Activated T-cell treated with anti-CD3 and anti-CD28 coated beads, Interleukin-2, amount 50 U/mL, for 4 hours (primary cell): ENCODE measurements at places on chromosomes 3 and 15. TPM values are rescaled to one million over a fixed set of nuclear protein-coding genes. Genes with fewer than 3 reads are reported as not detected.

Gene RFT1
- total RNA-seq: 44.3 TPM

Gene SNTN
- not detected for total RNA-seq

Gene AP4E1
- 13.1 TPM for total RNA-seq

Gene IQCF5
- total RNA-seq: not detected

Gene IMPG2
- total RNA-seq: 0.05 TPM

Gene COL8A1
- not detected for total RNA-seq

Gene PIERCE2
- 0.76 TPM for total RNA-seq

Gene ITIH3
- total RNA-seq: 0.18 TPM

Gene FEZF2
- total RNA-seq: not detected

Gene VPS39
- 41.6 TPM for total RNA-seq

DNA sequence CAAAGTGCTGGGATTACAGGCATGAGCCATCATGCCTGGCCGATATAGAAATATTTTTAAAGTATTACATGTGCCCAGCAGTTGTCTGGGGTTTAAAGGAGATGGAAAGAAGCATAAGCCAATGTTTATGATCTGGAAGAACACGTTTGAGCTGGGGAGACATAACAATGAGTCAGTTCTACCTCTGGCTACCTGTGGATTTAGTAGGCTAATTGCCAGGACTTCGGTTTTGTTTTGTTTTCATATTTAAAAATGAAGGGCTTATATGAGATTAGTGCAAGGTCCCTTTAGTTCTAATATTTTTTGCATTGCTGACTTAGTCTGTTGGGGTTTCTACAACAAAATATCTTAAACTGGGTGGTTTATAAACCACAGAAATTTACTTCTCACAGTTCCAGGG lies 22.9 kb upstream of the TNFSF10 start:
- no peak for DNase-seq

- no peak for DNase-seq
Measured at GRCh38 chr3:30112902-30113484, 493.4 kb upstream of the TGFBR2 start.

GRCh38 chr3:165753560-165753959 lies 83.7 kb downstream of the BCHE start:
- no peak for DNase-seq

DNA sequence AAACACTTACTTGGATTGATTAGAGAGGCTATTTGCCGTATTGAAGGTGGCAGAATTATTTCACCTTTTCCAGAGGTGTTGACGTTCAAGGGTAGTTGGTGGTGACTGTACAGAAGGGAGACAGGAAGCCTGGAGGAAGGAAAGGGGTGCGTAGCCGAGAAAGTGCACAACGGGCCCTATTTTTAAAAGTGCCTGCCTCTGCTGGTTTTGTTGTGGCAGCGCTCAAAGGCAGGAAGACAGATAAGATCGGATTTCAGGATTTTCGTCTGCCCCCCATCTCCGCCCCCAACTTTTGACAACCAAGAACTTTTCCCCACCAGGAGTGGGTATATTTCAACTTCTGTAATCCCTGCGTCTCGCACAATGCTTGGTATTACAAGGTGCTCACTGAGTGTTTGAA lies 38.5 kb downstream of the SMAD3 start:
- no peak for DNase-seq

- DNase-seq: no peak
Measured at GRCh38 chr3:140092848-140093536, 158.0 kb downstream of the CLSTN2 start.

GRCh38 chr15:29113336-29114220 lies 156.0 kb downstream of the NSMCE3 start:
- no peak for DNase-seq

DNA sequence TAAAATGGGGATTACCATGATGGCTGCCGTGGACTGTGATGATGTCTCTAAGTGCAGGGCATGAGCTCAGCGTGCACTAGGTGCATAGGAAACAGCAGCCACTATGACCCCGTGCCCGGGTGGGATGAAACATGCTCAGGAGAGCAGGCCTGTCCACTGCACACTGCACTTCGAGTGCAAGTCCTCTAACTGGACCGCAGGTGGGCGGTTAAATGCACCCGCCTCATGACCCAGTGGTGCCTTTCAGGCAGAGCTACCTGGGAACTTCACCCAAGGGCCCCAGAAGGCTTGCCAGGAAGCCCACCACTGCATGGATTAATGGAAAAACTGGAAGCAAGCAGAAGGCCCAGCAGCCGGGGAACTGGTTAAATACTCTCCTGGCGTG lies 34.0 kb downstream of the PRKCD start:
- DNase-seq: no peak

DNA sequence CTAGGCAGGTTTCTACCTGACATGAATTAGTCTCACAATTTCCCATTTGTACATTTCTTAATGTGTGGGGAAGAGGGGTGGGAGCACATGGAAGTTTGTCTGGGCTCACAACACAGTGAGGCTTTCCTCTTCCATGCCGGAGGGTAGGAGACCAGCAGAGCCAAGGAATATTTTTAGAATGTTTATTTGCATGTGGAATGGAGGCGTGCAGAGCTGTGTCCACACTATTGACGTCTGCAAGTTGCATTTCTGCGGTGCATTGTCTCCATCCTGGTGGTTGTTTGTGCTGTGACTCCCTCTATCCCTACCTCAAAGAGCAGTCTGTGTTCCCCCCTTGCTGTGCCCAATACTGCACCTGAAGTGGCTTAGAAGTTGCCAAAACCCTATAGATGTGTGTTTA lies 103.1 kb upstream of the LRTM1 start:
- DNase-seq: no peak

DNA sequence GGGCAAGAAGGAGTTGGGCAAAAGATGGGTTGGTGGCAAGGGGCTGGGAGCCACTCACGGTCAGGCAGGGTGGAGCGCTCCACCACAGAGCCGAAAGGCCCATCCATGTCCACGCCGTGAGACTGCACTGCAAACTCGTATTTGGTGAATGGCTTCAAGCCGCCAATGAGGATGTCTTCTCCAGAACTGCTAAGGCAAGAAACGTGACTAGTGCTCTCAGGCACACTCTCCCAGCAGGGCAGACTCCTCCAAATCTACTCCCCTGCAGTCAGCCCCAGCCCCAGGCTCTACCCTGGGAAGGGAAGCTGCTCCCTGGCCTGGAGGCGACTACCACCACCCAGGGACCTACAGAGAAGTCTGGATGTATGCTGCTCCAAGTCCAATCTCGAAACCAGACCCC lies 11.4 kb upstream of the IGDCC3 start:
- no peak for DNase-seq

DNA sequence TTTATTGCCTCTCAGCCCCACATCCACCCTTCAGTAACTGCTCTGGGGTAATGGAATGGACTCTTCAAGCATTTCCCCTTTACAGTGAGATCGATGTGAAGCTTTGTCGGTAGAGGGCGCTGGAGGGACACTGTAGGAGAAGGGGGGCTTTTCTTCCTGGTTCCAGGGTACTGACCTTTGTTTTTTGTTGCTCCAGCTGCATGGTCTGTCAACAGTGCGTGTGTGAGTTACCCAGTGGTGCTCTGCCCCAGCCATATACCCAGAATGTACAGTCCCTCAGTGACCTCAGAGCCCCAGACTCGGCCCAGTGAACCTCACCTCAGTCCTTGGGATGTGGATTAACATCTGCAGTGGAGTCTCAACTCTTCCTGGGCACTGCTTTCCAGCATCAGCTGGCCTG lies 180.3 kb upstream of the TSC22D2 start:
- no peak for DNase-seq

GRCh38 chr3:81962396-81962795 lies 201.0 kb upstream of the GBE1 start:
- no peak for DNase-seq

GRCh38 chr3:182226995-182227394 lies 515.3 kb downstream of the SOX2 start:
- DNase-seq: no peak

GRCh38 chr3:24886501-24886900 lies 391.9 kb upstream of the THRB start:
- no peak for DNase-seq

GRCh38 chr15:95131131-95131556 lies 899.8 kb downstream of the MCTP2 start:
- no peak for DNase-seq

DNA sequence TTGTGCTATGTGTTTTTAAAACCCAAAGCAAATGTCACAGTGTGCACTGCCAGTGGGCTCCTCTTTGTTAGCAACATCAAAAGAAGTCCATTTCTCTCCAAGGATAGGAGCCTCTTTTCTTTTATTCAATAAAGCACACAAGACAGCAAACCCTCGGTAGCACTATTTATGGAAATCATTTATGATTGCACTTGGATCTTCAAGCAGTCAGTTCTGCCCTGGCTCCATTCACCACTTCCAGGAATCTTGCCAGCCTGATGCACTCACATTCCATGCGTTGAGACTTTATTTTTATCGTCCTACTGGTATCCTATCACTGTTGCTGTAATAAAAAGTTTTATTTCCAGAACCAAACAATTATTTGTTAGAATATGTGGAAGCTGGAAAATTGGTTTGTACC lies 412.1 kb downstream of the TBL1XR1 start:
- DNase-seq: no peak

GRCh38 chr15:46410705-46411104 lies 775.9 kb downstream of the SQOR start:
- DNase-seq: no peak

DNA sequence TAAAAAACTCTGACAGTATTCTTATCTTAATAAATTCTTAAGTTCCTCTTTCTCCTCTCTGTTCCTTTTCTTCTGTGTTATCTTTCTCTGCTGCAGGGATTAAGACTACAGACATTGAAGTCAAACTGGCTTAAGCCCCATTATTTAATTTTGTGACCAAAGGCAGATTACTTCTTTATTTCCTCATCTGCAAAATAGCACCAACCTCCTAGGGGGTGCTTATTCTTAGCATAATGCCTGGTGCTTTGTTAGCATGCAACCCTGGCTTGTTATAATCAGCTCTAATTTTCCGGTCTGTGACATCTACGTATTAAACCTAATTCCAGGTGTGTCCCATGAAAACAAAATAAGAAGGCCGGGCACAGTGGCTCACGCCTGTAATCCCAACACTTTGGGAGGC lies 23.8 kb downstream of the SEMA6D start:
- DNase-seq: no peak

DNA sequence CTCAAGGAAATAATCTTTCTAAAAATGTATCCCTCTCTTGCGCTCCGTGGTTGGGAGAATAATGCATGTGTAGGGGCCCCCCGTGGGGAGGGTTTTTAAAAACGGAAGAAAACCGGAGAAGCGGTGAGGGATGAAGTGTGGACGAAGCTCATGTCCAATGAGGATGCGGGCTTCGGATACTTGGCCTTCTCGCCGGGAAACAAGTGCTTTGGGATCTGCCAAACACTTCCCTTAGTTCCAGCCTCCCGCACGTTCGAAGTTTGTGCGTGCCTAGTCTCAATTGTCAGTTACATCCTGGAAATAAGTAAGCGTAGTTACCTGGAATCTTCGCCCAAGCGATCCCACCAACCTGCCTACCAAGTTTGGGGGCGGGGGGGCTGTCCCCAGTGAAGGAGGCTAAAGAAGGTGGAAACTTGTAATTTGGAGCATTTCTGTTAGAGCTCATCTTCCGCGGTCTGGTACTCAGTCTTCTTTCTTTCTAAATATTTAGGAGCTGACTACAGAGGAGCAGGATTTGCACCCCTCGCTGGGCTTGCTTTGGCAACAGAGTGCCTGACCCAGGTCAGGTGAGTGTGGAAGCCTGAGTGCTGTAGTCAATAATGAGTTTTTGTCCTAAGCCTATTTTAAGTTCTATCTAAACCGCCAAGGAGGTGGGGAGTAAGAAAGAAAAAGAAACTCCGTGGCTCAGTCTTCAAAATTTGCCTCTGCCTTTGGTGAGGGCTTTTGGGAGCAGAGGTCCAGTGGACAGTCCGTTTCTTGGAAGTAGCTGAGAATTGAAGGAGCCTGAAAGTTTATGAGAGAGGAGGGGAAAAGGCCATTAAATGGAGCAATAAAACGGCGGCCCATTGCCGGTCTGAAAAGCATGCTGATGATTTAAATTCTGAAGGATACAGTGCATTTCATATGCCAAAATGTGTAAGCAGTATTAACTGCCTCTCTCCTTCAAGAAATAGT lies 1.1 kb downstream of the ITPR1 start:
- no peak for DNase-seq

GRCh38 chr15:50911001-50911400 lies 2.5 kb downstream of the AP4E1 start:
- DNase-seq: no peak

- DNase-seq: peak; percentile 30
Measured at GRCh38 chr15:72342385-72342784, 22.4 kb upstream of the CELF6 start.

GRCh38 chr3:189071446-189071845 lies 100.3 kb upstream of the TPRG1 start:
- DNase-seq: no peak

- DNase-seq: no peak
Measured at GRCh38 chr3:15367059-15367458, 34.7 kb upstream of the SH3BP5 start.

- no peak for DNase-seq
Measured at GRCh38 chr15:91668370-91668769, 185.1 kb upstream of the SLCO3A1 start.

GRCh38 chr3:5891711-5892110 lies 704.2 kb downstream of the EDEM1 start:
- DNase-seq: no peak
